ENCODE measurements at places on chromosomes 7 and 10. TPM values are rescaled to one million over a fixed set of nuclear protein-coding genes. Genes with fewer than 3 reads are reported as not detected.
A peak's percentile ranks its signal among the peaks of the same experiment; 100 is the strongest.

GRCh38 chr10:132263866-132264265 is 43.9 kb downstream of the STK32C start:
- no peaks in the 10 kb centered on the region for H3K4me1 ChIP-seq
- no peak overlapping the region for H3K27ac ChIP-seq
- H3K27me3 ChIP-seq: peaks cover 7% of the 10 kb centered on the region
- H3K36me3 ChIP-seq: no peaks in the 10 kb centered on the region

DNA sequence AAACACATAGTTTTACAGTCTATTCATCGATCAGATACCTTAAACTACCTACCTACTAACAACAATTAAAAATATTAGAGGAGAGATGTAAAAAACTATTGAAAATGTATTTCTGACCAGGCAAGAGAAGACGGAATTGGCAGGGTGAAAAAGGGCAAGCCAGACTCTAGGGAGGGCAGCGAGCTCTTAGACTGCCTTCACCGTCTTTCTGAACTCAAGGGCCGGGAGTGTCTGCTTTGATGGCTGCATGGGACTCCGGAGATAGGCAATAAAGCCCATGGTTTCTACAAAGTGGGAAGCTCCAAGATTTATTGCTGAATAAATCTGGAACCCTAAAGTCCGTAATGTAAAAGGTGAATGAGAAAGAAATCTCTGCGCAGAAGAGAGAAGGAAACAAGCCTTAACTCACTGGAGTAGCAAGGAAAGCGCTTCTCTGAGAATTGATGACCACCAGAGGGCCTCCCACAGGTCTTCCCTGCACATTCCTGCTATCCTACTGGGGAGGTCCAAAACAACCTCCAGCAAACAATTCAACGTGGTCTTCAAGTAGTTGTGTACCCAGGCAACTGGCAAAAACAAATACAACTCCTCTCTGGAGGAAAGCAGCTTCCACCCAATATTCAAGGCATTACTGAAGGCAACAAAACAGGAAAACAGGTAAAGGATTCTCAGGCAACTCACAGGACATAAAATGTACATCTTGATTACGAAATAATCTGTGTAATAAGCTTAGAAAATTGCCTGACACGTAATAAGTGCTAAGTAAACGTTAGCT is 181.3 kb downstream of the SDK1 start:
- no peaks in the 10 kb centered on the region for H3K4me1 ChIP-seq
- H3K4me3 ChIP-seq: no peak overlapping the region
- DNase-seq: no peak
- peaks cover 12% of the 10 kb centered on the region for H3K27me3 ChIP-seq
- H3K36me3 ChIP-seq: no peaks in the 10 kb centered on the region
- no peak overlapping the region for H3K27ac ChIP-seq

- H3K27me3 ChIP-seq: peaks cover 33% of the 10 kb centered on the region
- DNase-seq: peak; percentile 9
- no peak overlapping the region for H3K4me3 ChIP-seq
- no peaks in the 10 kb centered on the region for H3K36me3 ChIP-seq
- H3K27ac ChIP-seq: no peak overlapping the region
These were observed 1.7 kb downstream of the CXCL12 start for GRCh38 chr10:44382981-44383748.

DNA sequence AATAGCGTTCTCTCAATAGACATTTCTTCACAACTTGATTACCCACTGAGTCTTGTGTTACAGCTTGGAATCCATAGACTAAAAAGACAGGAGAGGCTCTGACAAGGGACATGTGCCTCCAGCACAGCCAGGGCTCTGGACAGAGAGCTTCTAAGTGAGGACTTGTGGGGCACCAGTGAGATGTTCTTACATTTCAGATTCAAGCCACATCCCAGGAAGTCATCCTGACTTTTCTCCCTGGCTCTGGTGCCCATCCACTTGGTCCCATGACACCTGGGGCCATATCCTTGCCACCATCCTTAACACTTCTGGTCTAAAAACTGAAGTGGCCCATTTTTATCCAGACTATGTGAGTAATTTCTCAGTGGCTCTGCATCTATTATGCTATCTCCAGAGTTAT is 440.1 kb downstream of the TCERG1L start:
- H3K27me3 ChIP-seq: no peaks in the 10 kb centered on the region
- H3K4me3 ChIP-seq: no peak overlapping the region
- DNase-seq: no peak
- no peaks in the 10 kb centered on the region for H3K36me3 ChIP-seq

- H3K27ac ChIP-seq: peak overlapping the region; percentile 57
- H3K4me3 ChIP-seq: peak overlapping the region; percentile 34
- H3K4me1 ChIP-seq: peaks cover 20% of the 10 kb centered on the region
- no peaks in the 10 kb centered on the region for H3K27me3 ChIP-seq
These were observed 54.0 kb upstream of the RPA3 start for GRCh38 chr7:7772397-7772821.

- no peaks in the 10 kb centered on the region for H3K4me1 ChIP-seq
- DNase-seq: no peak
- no peaks in the 10 kb centered on the region for H3K27me3 ChIP-seq
These were observed 158.3 kb upstream of the ZMIZ1 start for GRCh38 chr10:78910476-78910875.

DNA sequence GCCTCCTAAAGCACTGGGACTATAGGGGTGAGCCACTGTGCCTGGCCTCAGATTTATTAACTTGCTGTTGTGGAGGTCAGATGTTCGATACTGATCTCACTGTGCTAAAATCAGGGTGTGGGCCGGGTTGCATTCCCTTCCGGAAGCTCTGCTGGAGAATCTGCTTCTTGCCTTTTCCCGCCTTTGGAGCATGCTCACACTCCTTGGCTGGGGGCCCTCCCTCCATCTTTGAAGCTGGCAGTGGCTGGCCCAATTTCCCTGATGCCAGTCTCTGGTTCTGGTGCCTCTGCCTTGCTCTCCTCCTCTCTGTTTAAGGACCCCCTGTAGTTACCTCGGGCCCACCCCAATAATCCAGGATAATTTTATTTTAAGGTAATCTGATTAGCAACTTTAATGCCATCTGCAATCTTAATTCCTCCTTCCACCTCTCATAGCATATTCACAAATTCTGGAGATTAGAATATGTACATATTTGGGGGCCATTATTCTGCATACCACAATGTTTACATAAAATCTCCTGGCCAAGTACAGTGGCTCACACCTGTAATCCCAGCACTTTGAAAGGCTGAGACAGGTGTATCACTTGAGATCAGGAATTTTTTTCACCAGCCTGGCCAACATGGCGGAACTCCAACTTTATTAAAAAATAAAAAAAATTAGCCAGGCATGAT is 7.9 kb upstream of the PITRM1 start:
- peaks cover 2% of the 10 kb centered on the region for H3K4me1 ChIP-seq
- no peaks in the 10 kb centered on the region for H3K36me3 ChIP-seq
- peaks cover 80% of the 10 kb centered on the region for H3K27me3 ChIP-seq
- no peak for DNase-seq

SKIDA1 gene
- 0.29 TPM for total RNA-seq

- H3K4me1 ChIP-seq: peaks cover 57% of the 10 kb centered on the region
- H3K27me3 ChIP-seq: no peaks in the 10 kb centered on the region
- H3K27ac ChIP-seq: peak overlapping the region; percentile 1
These were observed 17.7 kb downstream of the GATA3 start for GRCh38 chr10:8072211-8072610.

FAM24B gene
- 15.3 TPM for total RNA-seq

DNA sequence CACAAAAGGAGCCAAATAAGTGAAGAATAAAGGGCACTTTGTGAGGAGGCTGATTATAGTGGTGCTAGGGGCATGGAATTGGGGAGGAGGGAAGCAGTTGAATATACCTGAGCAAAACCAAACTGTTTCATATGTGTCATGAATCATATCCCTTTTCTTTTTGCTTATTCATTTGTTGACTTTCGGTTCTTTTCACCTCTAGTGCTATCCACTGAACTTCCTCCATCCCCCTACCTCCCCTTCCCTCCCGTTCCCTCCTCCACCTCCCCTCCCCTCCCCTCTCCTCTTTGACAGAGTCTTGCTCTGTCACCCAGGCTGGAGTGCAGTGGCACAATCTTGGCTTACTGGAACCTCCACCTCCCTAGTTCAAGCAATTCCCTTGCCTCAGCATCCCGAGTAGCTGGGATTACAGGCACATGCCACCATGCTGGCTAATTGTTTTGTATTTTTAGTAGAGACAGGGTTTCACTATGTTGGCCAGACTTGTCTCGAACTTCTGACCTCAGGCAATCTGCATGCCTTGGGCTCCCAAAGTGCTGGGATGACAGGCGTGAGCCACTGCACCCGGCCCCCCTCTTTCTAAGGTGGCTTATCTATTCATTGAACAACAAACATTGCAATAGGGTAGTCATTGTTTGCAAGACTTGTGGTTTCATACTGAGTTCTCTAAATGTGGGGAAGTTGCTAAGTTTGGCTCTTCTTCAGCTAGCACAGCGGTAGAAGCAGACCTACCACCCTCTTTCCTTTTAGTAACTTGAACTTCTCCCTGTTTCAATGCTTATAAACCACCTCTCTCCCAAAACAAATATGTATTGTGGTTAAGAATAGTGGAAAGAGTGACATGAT is 150.4 kb upstream of the PRPS1L1 start:
- H3K36me3 ChIP-seq: no peaks in the 10 kb centered on the region
- no peak overlapping the region for H3K27ac ChIP-seq
- DNase-seq: no peak
- no peak overlapping the region for H3K4me3 ChIP-seq
- H3K27me3 ChIP-seq: peaks cover 6% of the 10 kb centered on the region

GRCh38 chr7:156578578-156578940 is 62.0 kb upstream of the RNF32 start:
- H3K27me3 ChIP-seq: peaks cover 24% of the 10 kb centered on the region
- no peak overlapping the region for H3K27ac ChIP-seq
- no peak for DNase-seq
- H3K4me1 ChIP-seq: peaks cover 2% of the 10 kb centered on the region
- no peak overlapping the region for H3K4me3 ChIP-seq

CALHM2 gene
- total RNA-seq: 65.6 TPM

DNA sequence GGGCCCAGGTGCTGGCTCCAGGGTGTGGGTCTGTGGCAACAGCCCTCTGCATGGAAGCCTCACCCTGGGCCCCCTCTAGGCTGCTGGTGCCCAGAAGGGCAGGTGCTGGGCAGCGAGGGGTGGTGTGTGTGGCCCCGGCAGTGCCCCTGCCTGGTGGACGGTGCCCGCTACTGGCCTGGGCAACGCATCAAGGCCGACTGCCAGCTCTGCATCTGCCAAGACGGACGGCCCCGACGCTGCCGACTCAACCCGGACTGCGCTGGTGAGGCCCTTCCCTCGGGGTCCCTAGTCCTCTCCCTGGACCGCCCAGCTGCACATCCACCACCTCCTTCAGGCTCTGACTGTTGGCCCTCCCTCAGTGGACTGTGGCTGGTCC is 18.8 kb upstream of the ZNF467 start:
- no peak for DNase-seq
- no peaks in the 10 kb centered on the region for H3K4me1 ChIP-seq
- no peaks in the 10 kb centered on the region for H3K36me3 ChIP-seq
- H3K4me3 ChIP-seq: no peak overlapping the region
- peaks cover 20% of the 10 kb centered on the region for H3K27me3 ChIP-seq

GRCh38 chr7:158536871-158537515 is 50.6 kb downstream of the PTPRN2 start:
- no peaks in the 10 kb centered on the region for H3K36me3 ChIP-seq
- no peaks in the 10 kb centered on the region for H3K27me3 ChIP-seq
- no peak overlapping the region for H3K27ac ChIP-seq
- no peak for DNase-seq
- no peak overlapping the region for H3K4me3 ChIP-seq

- H3K4me1 ChIP-seq: peaks cover 64% of the 10 kb centered on the region
- H3K27me3 ChIP-seq: no peaks in the 10 kb centered on the region
- peaks cover 37% of the 10 kb centered on the region for H3K36me3 ChIP-seq
- peak overlapping the region; percentile 98 for H3K27ac ChIP-seq
These were observed 815 bp downstream of the GIMAP8 start for GRCh38 chr7:150451097-150451793.

DNA sequence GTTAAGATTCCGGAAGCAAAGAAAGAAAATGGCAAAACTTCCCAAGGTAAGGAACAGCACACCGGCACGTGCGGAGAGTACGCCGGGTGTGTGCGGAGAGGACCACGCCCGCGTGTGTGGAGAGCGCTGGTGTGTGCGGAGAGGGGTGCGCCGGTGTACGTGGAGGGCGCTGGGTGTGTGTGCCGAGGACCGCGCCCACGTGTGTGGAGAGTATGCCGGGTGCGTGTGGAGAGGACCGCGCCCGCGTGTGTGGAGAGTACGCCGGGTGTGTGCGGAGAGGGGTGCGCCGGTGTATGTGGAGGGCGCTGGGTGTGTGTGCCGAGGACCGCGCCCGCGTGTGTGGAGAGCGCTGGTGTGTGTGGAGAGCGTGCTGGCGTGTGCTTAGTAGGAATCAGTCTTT is 48.6 kb upstream of the DPYSL4 start:
- DNase-seq: no peak
- H3K27ac ChIP-seq: no peak overlapping the region
- H3K4me1 ChIP-seq: no peaks in the 10 kb centered on the region
- no peak overlapping the region for H3K4me3 ChIP-seq
- peaks cover 8% of the 10 kb centered on the region for H3K27me3 ChIP-seq

NEUROG3 gene
- total RNA-seq: not detected

ZNF273 gene
- total RNA-seq: 13.6 TPM

- H3K36me3 ChIP-seq: no peaks in the 10 kb centered on the region
- H3K4me1 ChIP-seq: peaks cover 17% of the 10 kb centered on the region
- no peak overlapping the region for H3K27ac ChIP-seq
- no peaks in the 10 kb centered on the region for H3K27me3 ChIP-seq
These were observed 128.3 kb downstream of the GATA3 start for GRCh38 chr10:8182806-8183205.

ATOH7 gene
- not detected for total RNA-seq

DNA sequence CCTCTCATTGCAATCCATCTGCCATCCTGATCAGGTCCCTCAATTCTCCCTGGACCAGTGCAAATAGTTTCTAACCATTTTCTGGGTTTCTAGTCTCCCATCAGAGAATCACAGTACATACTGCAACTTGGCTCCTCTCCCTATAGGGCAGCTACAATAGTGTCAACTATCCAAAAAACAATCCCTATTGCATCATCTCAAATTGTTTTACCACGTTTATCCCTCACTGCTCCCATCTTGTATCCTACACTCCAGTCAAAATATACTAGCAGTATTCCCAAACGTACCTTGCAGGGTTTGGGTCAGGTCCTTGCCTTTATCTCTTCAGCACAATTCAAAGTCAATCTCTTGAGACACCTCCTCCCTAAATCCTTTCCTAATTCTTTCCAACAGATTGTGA is 23.6 kb downstream of the ASB15 start:
- H3K27me3 ChIP-seq: peaks cover 3% of the 10 kb centered on the region
- H3K4me1 ChIP-seq: peaks cover 3% of the 10 kb centered on the region
- no peak overlapping the region for H3K27ac ChIP-seq
- no peak for DNase-seq
- H3K36me3 ChIP-seq: no peaks in the 10 kb centered on the region

DNA sequence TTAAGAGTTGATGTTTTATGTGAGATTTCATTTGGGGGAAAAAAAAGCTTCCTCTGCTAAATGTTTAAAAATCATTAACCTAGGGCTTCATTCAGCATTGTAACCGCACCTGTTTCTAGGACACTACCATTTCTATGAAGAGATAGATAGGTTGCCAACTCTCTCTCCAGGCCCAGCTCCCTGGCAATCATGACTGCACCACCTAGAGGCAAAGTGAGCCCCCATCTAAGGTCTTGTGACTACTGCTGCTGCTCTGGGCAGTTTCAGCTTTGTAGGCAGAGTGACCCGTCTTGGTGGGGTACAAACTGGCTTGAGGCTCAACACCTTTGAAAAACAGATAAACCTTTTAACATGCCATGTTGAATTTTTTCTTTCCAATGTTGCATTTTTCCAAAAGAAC is 27.3 kb upstream of the MRC1 start:
- no peak overlapping the region for H3K4me3 ChIP-seq
- H3K36me3 ChIP-seq: no peaks in the 10 kb centered on the region
- no peaks in the 10 kb centered on the region for H3K4me1 ChIP-seq
- H3K27me3 ChIP-seq: no peaks in the 10 kb centered on the region

CFAP43 gene
- not detected for total RNA-seq

GRCh38 chr7:131554880-131555516 is 1.4 kb downstream of the PODXL start:
- H3K4me3 ChIP-seq: no peak overlapping the region
- H3K27me3 ChIP-seq: peaks cover 64% of the 10 kb centered on the region
- no peaks in the 10 kb centered on the region for H3K36me3 ChIP-seq
- peaks cover 11% of the 10 kb centered on the region for H3K4me1 ChIP-seq
- H3K27ac ChIP-seq: no peak overlapping the region

CALHM3 gene
- total RNA-seq: not detected

Data from activated CD8-positive, alpha-beta memory T cell treated with anti-CD3 and anti-CD28 coated beads, Interleukin-2, amount 10 ng/mL, durations not matched to agents 7 days and 5 days (primary cell).